ENCODE measurements at places on chromosomes 16 and 17. TPM values are rescaled to one million over a fixed set of nuclear protein-coding genes. Genes with fewer than 3 reads are reported as not detected.

DNA sequence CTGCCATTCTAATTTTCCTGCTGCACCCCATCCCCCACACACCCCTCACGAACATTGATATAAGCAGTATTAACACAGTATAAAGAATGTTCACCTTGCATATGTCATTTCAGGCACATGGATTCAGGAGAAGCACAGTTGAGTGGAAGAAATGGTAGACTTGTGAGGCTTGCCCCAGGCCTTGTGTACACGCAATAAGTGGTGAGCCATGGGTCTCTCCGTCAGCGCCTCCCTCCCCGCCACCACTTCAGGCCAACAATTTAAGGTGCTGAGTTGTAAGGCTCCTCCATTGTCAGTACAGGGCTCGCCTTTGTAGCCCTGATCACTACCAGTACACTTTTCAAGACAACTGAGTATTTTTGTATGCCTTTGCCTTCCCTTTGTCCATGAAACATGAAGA, 12.2 kb upstream of the CLEC18C start:
- H3K4me1 ChIP-seq: no peaks in the 10 kb centered on the region
- no peak overlapping the region for H3K4me3 ChIP-seq
- DNase-seq: no peak
- no peak overlapping the region for H3K27ac ChIP-seq
- peaks cover 57% of the 10 kb centered on the region for H3K36me3 ChIP-seq

GRCh38 chr17:58370309-58370708, 18.3 kb upstream of the SUPT4H1 start:
- no peak overlapping the region for H3K4me3 ChIP-seq
- no peaks in the 10 kb centered on the region for H3K36me3 ChIP-seq
- no peak for DNase-seq
- H3K27me3 ChIP-seq: no peaks in the 10 kb centered on the region

DNA sequence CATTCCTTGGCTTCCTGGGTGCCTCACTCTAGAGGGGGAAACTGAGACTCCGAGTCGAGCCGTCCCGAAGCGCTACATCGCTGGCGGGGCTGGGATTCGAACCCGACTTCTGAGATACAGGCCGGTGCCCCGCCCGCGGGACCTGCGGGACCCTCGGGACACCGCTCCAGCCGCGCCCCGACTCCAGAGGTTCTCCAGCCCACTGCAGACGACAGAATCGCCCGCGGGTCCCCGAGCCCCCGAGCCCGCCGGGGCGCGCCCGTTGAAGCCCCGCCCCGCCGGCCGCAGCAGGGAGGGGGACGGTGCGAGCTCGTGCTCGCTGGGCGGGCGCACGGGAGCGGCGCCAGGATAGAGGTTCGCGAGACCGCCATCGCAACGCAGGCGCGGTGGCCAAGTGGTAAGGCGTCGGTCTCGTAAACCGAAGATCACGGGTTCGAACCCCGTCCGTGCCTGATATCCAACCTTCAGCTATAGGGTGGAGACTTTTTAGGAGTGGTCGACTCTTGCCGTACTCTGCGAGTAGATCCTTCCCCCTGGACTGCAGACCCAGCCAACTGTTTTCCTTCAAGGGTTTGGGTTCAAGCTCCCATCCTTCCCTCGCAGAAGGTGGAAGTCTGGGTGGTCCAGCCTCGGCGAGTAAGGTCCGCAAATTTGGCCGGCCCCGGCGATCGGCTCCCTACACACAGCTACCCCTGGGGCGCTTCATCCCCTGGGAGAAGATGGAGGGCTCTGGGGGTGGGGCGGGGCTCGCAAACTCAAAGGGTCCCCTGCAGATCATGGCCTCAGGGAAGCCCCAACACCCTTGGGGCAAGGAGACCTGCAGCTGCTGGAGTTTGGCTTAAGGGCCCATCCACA, 214.6 kb downstream of the MRTFB start:
- H3K27me3 ChIP-seq: no peaks in the 10 kb centered on the region
- H3K36me3 ChIP-seq: no peaks in the 10 kb centered on the region
- H3K27ac ChIP-seq: peak overlapping the region; percentile 89
- peaks cover 18% of the 10 kb centered on the region for H3K4me1 ChIP-seq

DNA sequence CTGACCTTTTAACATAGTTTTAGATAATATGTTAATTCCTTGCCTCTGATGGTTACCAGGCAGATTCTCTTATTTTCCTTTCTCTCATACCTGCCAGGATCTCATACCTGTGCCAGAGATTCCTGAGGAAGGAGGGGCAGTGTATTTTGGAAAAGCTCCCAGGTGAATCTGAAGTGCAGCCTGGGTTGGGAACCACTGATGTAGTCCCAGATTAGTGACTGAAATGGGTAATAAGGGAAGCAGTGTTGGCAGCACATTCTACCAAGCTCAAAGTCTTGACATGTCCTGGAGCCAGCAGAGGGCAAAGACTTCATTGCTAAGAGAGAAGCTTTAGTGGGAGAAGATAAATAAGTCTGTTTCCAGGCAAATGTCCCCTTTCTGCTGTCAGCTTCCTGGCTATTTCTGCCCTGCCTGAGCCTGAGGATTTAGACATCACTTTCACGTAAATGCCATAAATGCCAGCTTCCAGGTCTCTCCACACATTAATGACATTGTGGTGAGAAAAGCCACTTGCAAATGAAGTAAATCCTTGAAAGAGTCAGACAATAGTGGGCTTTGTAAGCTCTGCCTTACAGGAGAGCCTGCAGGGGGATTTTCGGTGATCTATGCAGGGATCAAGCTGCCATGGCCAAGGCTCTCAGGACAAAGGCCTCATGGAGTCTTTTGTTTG, 40.9 kb upstream of the C16orf78 start:
- H3K36me3 ChIP-seq: no peaks in the 10 kb centered on the region
- no peaks in the 10 kb centered on the region for H3K4me1 ChIP-seq
- no peak for DNase-seq
- no peaks in the 10 kb centered on the region for H3K27me3 ChIP-seq

- DNase-seq: peak; percentile 85
- no peak within 1 kb of the TSS for H3K4me3 ChIP-seq
- no peaks in the 10 kb centered on the region for H3K27me3 ChIP-seq
- H3K36me3 ChIP-seq: no peaks in the 10 kb centered on the region
- peak within 1 kb of the TSS; percentile 76 for H3K27ac ChIP-seq
- H3K4me1 ChIP-seq: peaks cover 11% of the 10 kb centered on the region
These were observed at the start of gene MSLN for GRCh38 chr16:760545-761343. Gene MSLN (plus strand): TSS chr16:760734. CDS start chr16:762681, 1,947 bp downstream.

DNA sequence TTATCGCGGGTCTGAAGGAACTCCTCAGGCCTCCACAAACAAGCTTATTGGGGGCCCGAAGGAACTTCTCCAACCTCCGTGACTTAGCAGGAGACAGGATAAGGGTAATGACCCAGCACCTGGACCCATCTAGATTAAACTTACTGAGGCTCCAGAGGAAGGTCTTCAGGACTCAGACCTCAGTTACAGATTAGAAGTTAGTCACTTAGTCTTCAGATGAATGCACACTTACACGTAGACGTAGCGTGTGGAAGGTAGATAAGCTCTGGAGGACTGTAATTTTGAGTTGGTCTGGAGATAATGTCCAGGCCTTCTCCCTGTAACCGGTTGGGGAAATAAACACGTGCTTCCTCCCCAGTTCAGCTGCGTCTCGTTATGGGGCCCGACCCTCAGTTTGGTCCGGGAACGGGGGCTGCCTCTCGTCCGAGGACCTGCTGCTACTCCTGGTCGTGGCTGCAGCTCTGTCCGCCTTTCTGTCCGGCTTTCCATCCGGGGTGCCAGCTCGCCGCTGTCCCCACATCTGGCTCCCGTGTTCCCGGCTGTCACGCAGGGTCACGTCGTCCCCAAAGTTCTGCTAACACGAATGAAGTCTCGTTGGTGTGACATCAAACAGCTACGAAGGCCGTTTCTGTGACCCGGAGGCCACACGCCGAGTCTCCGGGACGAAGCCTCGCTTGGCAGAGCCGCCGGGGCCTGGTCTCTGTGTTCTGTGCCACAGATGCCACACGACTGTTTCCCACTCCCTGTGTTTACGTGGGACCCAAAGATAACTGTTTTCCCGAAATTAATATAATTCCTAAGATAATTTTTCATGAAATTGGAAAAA, 11.8 kb upstream of the SECTM1 start:
- no peak overlapping the region for H3K27ac ChIP-seq
- DNase-seq: no peak

- H3K36me3 ChIP-seq: peaks cover 2% of the 10 kb centered on the region
- H3K4me1 ChIP-seq: peaks cover 37% of the 10 kb centered on the region
- peak overlapping the region; percentile 72 for H3K4me3 ChIP-seq
- DNase-seq: no peak
These were observed 531 bp upstream of the HASPIN start for GRCh38 chr17:3723188-3723555.

GRCh38 chr17:7715936-7716886, 1.3 kb upstream of the DNAH2 start:
- peaks cover 20% of the 10 kb centered on the region for H3K4me1 ChIP-seq
- H3K27me3 ChIP-seq: peaks cover 11% of the 10 kb centered on the region
- no peaks in the 10 kb centered on the region for H3K36me3 ChIP-seq
- peak overlapping the region; percentile 52 for H3K4me3 ChIP-seq
- DNase-seq: no peak

DNA sequence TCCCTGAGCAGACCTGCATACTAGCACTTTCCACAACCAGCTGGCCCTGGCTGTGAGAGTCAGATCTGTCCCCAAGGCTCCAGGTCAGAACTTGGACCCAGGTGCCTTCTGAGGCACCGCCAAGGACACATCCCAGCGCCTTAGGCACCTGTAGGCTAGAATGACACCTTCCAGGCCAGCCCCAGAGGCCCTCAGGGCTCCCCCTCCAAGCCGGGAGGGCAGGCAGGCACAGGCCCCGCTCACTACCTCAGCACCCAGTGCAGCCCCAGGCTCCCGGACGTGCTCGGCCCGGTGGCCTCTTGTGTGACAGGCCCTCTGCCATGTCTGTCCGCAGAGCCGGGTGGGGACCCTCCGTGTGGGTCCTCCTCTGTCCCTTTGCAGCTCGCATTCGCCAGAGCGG, 56.3 kb upstream of the CMIP start:
- no peaks in the 10 kb centered on the region for H3K4me1 ChIP-seq
- no peak overlapping the region for H3K4me3 ChIP-seq
- no peak overlapping the region for H3K27ac ChIP-seq

DNA sequence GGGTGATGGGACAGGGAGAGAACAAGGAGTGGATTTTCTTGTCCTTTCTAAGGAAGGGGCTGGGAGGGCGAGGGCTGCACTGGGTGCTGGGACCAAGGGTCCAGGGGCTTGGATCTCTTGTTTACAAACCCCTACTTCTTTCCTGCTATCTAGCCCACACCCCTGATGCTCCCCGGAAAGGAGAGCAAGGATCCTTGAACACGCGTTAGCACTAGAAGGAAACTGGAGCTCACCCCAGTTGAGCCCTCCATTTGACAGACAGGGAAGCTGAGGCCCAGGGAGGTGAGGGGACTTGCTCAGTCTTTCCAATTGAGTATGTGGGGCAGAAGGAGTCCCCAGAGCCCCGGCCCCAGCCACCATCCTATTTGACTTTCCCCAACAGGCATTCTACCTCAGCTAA, 4.6 kb upstream of the ITGAE start:
- no peak for DNase-seq
- H3K27ac ChIP-seq: no peak overlapping the region
- H3K4me1 ChIP-seq: peaks cover 6% of the 10 kb centered on the region
- H3K36me3 ChIP-seq: peaks cover 43% of the 10 kb centered on the region
- no peaks in the 10 kb centered on the region for H3K27me3 ChIP-seq
- no peak overlapping the region for H3K4me3 ChIP-seq

DNA sequence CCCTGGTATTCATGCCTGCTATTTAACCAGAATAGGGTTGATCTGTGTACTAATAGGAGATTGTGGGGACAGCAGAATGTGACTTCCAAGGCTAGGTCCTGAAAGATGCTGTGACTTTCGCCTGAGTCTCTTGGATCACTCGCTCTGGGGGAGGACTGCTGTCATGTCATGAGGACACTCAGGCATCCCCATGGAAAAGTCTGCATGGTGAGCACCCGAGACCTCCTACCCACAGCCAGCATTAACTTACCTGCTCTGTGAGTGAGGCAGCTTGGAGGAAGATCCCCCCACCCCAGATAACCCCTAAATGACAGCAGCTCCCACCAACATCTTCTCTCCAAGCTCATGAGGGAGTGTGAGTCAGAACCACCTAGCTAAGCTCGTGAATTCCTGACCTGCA, 30.3 kb upstream of the C16orf78 start:
- H3K27me3 ChIP-seq: no peaks in the 10 kb centered on the region
- H3K27ac ChIP-seq: no peak overlapping the region
- no peak for DNase-seq
- no peaks in the 10 kb centered on the region for H3K4me1 ChIP-seq

- no peaks in the 10 kb centered on the region for H3K4me1 ChIP-seq
- H3K27ac ChIP-seq: no peak overlapping the region
- no peak overlapping the region for H3K4me3 ChIP-seq
- H3K27me3 ChIP-seq: no peaks in the 10 kb centered on the region
- no peaks in the 10 kb centered on the region for H3K36me3 ChIP-seq
- no peak for DNase-seq
These were observed 47.4 kb upstream of the CACNG3 start for GRCh38 chr16:24208710-24209109.

DNA sequence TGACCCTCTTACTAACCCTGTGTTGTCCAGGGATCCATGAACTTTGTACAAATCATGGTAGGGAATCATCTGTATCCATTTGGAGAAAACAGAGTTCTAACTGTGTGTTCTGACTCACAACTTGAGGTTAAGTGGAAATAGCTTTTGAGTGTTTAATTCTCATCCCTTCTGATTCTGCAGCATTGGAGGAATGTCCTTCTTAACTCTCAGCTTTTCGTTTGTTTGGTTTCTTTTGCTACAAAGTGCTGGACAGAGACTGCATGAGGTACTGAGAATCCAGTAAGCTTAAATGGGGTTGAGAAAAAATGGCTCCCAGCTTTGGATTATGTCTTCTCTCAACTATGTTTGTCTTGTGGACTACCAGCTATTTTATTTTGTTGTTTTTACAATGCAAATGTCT, 352.1 kb upstream of the KIF2B start:
- H3K36me3 ChIP-seq: no peaks in the 10 kb centered on the region
- DNase-seq: no peak
- no peak overlapping the region for H3K27ac ChIP-seq
- H3K4me3 ChIP-seq: no peak overlapping the region
- no peaks in the 10 kb centered on the region for H3K4me1 ChIP-seq

DNA sequence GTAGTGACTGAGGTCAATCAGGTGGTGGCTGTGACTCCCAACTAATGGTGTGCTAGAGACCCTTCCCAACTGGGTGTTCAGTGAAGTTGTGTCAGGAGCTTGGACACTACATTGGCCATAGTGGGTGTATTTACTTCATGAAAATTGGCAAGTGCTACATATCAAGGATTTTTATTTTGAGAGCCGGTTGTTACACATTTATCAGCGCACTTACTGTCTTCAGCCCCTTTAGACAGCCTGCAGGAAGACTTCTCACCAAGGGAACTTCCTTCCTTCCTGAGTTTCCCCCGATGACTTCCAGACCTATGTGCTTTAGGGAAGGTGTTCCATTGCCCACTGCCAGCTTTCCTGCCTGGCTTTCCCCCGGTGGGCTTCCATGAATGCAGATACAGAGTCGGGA, 261.2 kb downstream of the CBLN1 start:
- DNase-seq: no peak
- H3K4me3 ChIP-seq: no peak overlapping the region
- no peaks in the 10 kb centered on the region for H3K27me3 ChIP-seq
- no peak overlapping the region for H3K27ac ChIP-seq
- no peaks in the 10 kb centered on the region for H3K36me3 ChIP-seq
- no peaks in the 10 kb centered on the region for H3K4me1 ChIP-seq

The HSPB9 gene
- total RNA-seq: 0.15 TPM

The TMEM204 gene
- total RNA-seq: 31.4 TPM

The KRT13 gene
- 7.2 TPM for total RNA-seq

The SOX15 gene
- 0.63 TPM for total RNA-seq

The HAPSTR1 gene
- total RNA-seq: 37.3 TPM

The HOXB4 gene
- 4.2 TPM for total RNA-seq

The ZG16 gene
- total RNA-seq: not detected

The SPATA22 gene
- 2.1 TPM for total RNA-seq

The CCDC47 gene
- 93.2 TPM for total RNA-seq

The VWA3A gene
- total RNA-seq: 5.7 TPM
